ENCODE measurements at places on chromosomes 5 and 9.

DNA sequence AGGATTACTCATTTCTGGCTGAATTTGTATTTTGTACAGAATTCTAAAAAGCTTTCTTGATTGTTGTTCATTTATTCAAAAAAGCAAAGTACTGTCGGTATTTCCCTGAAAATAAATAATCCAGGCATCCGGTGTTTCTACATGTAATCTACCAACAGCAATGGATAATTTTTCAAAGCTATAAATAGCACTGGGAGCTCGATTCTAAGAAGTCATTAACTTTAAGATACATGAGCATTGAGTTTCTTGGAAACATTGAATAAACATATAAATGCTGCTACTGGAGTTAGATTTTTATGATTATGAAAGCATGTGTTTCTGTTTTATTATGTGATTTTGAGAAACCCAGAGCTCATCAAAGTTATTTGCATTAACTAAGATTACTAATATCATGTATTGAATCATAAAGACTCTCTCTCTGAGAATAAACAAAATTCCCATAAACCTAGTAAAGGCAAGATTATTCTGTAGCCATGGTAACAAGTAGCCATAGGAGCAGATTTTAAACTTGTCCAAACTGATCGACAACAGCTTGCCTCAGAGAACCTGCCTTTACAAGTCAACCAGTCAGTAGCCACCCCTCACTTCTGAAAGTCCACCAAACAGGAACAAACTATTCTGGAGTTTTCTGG is 197.0 kb downstream of the DRD1 start:
- H3K36me3 ChIP-seq: no peaks in the 10 kb centered on the region
- H3K4me1 ChIP-seq: no peaks in the 10 kb centered on the region
- H3K27ac ChIP-seq: no peak overlapping the region
- H3K4me3 ChIP-seq: no peak overlapping the region
- H3K27me3 ChIP-seq: peaks cover 34% of the 10 kb centered on the region
- no peak for DNase-seq

GRCh38 chr9:115495052-115495635 is 377.2 kb upstream of the TNC start:
- H3K27ac ChIP-seq: no peak overlapping the region
- peaks cover 2% of the 10 kb centered on the region for H3K27me3 ChIP-seq
- no peak overlapping the region for H3K4me3 ChIP-seq
- DNase-seq: no peak

DNA sequence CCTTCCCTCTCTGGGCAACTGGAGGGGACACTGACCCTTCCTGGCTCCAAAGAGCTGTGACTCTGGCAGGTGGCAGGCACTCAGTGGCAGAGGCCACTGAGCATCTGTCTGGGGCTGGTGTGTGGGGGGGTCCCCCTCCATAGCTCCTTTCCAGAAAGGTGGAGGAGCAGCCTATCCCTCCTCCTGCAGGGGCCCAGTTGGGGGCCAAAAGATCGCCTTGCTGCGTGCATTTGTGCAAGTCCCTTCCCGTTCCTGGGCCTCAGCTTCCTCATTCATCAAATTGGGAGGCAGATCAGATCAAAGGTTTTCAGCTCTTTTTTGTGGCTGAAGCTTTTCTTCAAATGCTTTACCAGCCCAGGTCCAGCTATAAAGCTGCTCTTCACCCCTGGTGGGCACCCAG is 77.7 kb downstream of the NTNG2 start:
- peaks cover 62% of the 10 kb centered on the region for H3K27me3 ChIP-seq
- no peaks in the 10 kb centered on the region for H3K36me3 ChIP-seq
- DNase-seq: no peak
- no peak overlapping the region for H3K4me3 ChIP-seq
- no peak overlapping the region for H3K27ac ChIP-seq

GRCh38 chr9:129181246-129181645 is 3.2 kb upstream of the IER5L start:
- DNase-seq: no peak
- peaks cover 4% of the 10 kb centered on the region for H3K27me3 ChIP-seq
- no peak overlapping the region for H3K27ac ChIP-seq
- no peak overlapping the region for H3K4me3 ChIP-seq
- H3K4me1 ChIP-seq: peaks cover 56% of the 10 kb centered on the region

GRCh38 chr9:83588256-83588655 is 34.7 kb upstream of the IDNK start:
- H3K36me3 ChIP-seq: peaks cover under 1% of the 10 kb centered on the region
- no peaks in the 10 kb centered on the region for H3K4me1 ChIP-seq
- no peaks in the 10 kb centered on the region for H3K27me3 ChIP-seq

DNA sequence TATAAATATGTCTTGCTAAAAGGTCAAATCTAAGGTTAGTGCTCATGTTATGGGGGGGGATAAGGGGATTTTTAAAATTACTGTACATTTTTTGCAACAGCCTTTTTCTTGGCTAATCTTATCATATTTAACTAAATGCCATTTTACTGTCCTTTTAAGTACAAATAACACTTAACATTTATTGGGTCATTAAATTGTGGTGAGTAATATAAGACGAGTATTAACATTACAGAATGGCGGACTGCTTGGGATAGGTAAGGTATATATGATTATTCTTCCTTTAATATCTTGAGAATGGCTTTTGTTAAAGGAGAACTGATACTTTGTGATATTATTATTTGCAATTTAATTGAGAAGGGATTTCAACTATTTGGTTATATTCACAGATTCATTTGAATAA is 33.2 kb downstream of the GPR151 start:
- H3K27me3 ChIP-seq: no peaks in the 10 kb centered on the region
- no peak for DNase-seq
- H3K27ac ChIP-seq: no peak overlapping the region
- no peaks in the 10 kb centered on the region for H3K4me1 ChIP-seq

DNA sequence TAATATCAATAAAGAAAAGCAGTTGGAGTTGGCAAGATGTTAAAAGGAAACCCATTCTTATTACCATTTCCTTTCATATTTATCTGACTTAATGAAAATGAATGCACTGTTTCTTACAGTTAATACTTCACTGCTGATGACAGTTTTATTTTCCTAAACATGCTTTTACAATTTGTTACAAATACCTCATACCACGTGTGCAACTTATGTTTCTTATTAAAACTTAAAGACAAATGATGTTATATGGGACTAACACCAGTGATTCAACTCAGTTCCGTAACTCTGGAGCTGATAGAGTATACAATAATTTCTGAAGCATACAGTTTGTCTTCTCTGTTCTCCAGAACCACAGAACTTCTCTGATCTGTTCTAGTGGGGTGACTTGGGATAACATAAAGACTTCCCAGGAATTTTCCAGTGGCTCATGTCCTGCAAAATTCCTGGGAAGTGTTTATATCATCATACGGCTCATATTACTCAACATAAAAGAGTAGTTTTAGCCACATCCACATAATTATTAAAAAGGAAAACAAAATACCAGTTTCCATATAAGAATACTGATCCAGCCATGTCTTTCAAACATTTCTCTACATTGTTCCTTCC is 1259.0 kb upstream of the C9orf72 start:
- no peak overlapping the region for H3K4me3 ChIP-seq
- H3K27me3 ChIP-seq: no peaks in the 10 kb centered on the region
- peaks cover 4% of the 10 kb centered on the region for H3K4me1 ChIP-seq
- no peak for DNase-seq

- H3K27me3 ChIP-seq: peaks cover 20% of the 10 kb centered on the region
- H3K27ac ChIP-seq: no peak overlapping the region
- DNase-seq: no peak
- peaks cover 8% of the 10 kb centered on the region for H3K4me1 ChIP-seq
- no peak overlapping the region for H3K4me3 ChIP-seq
- peaks cover 17% of the 10 kb centered on the region for H3K36me3 ChIP-seq
Observed at GRCh38 chr9:34370970-34371880, 5.5 kb downstream of the MYORG start.

- peaks cover 54% of the 10 kb centered on the region for H3K27me3 ChIP-seq
- no peak for DNase-seq
- H3K27ac ChIP-seq: no peak overlapping the region
- no peak overlapping the region for H3K4me3 ChIP-seq
- no peaks in the 10 kb centered on the region for H3K4me1 ChIP-seq
- H3K36me3 ChIP-seq: no peaks in the 10 kb centered on the region
Observed at GRCh38 chr5:154466147-154466546, 11.9 kb downstream of the HAND1 start.

DNA sequence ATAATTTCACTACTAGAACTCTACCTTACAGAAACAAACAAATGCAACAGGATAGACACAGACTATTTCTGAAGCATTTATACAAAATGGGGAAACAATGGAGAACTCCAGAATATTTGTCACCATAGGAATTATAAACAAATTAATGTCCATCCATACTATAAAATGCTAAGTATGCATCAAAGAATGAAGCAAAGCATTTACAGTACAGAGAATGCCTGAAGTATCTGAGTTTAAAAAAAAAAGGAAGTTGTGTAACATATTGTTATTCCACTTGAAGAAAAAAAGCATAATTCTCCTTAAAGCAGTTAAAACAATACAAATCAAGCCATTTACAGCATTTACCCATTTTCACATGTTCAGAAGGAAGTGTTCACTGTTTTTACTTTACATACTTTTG is 53.0 kb downstream of the DROSHA start:
- H3K4me1 ChIP-seq: no peaks in the 10 kb centered on the region
- peaks cover 11% of the 10 kb centered on the region for H3K36me3 ChIP-seq
- H3K27me3 ChIP-seq: no peaks in the 10 kb centered on the region
- no peak for DNase-seq

- peaks cover 15% of the 10 kb centered on the region for H3K4me1 ChIP-seq
- H3K27ac ChIP-seq: no peak overlapping the region
- no peaks in the 10 kb centered on the region for H3K36me3 ChIP-seq
- H3K27me3 ChIP-seq: peaks cover 2% of the 10 kb centered on the region
Observed at GRCh38 chr9:36164989-36165388, 4.2 kb upstream of the CCIN start.

DNA sequence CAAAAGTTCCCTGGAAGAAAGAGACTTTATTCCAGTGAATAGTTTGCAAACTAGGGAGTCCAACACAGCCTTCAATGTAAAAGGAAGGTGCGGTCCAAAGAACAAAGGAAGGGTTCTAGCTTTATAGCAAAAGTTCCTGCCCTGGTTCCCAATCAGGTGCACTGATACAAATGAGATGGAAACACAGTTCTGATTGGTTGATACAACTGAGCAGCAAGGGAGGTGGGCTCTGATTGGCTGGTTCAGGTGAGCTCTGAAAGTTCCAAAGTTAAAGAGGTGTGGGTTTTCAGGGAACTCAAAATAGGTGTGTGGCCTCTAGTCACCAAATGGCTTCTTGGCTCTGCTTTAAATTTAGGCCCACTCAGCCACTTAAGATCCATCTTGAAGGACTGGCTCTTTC is 43.1 kb downstream of the P4HA2 start:
- no peaks in the 10 kb centered on the region for H3K27me3 ChIP-seq
- peaks cover 22% of the 10 kb centered on the region for H3K4me1 ChIP-seq
- no peak overlapping the region for H3K27ac ChIP-seq
- H3K36me3 ChIP-seq: no peaks in the 10 kb centered on the region

- no peaks in the 10 kb centered on the region for H3K36me3 ChIP-seq
- H3K27ac ChIP-seq: no peak overlapping the region
- H3K4me1 ChIP-seq: peaks cover 41% of the 10 kb centered on the region
- H3K27me3 ChIP-seq: peaks cover 7% of the 10 kb centered on the region
- H3K4me3 ChIP-seq: peak overlapping the region; percentile 84
- peak; percentile 94 for DNase-seq
Observed at GRCh38 chr5:140157032-140157781, 17.8 kb upstream of the CYSTM1 start.

DNA sequence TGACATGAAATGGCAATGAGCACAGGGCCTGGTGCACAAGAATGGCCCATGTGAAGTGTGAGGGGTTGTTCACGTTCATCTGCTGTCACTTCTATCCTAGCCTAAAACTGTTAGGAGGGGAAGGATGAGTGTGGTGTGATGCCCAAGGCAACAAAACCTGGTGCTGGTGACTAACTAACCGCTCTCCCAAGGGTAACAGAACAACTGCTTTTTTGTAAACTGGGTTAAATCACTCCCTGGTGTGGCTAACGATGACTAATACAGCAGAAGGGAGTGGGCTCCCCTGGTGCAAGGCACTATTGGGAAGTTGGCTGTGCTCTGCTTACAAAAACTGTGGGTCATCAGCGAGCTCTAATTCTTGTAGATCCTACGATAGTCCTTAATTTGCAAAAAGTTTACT is 103.2 kb upstream of the VCAN start:
- DNase-seq: no peak
- no peaks in the 10 kb centered on the region for H3K27me3 ChIP-seq
- no peaks in the 10 kb centered on the region for H3K36me3 ChIP-seq
- no peak overlapping the region for H3K27ac ChIP-seq

GRCh38 chr9:71589612-71590011 is 178.7 kb downstream of the CEMIP2 start:
- no peak overlapping the region for H3K27ac ChIP-seq
- H3K27me3 ChIP-seq: no peaks in the 10 kb centered on the region
- DNase-seq: no peak
- no peak overlapping the region for H3K4me3 ChIP-seq

GRCh38 chr9:131603199-131603598 is 57.9 kb downstream of the PRRT1B start:
- no peak overlapping the region for H3K27ac ChIP-seq
- no peak overlapping the region for H3K4me3 ChIP-seq
- peaks cover 3% of the 10 kb centered on the region for H3K4me1 ChIP-seq
- no peak for DNase-seq

- H3K27me3 ChIP-seq: no peaks in the 10 kb centered on the region
- peaks cover 33% of the 10 kb centered on the region for H3K4me1 ChIP-seq
- peak overlapping the region; percentile 91 for H3K4me3 ChIP-seq
- H3K36me3 ChIP-seq: peaks cover 4% of the 10 kb centered on the region
Observed at GRCh38 chr9:35811381-35812024, 559 bp downstream of the SPAG8 start.

DNA sequence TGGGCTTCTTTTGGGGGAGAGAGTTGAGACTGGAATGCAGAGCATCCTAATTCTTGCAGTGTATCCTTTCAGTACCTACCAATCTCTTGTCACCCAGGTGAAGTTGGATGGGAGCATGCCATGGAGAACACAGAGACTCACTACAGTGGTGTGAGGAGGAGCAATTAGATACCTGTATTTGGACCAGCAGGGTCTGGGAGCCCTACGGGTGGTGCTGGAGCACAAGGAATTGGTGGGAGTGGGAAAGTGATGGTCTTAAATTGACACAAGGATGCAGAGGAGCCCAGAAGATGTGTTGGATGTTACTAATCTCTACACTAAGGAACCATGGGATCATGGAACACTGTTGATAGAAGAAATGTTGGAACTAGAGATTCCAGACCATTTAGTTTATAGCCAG is 212.7 kb downstream of the CHSY3 start:
- peaks cover 5% of the 10 kb centered on the region for H3K4me1 ChIP-seq
- peak overlapping the region; percentile 70 for H3K27ac ChIP-seq
- H3K27me3 ChIP-seq: no peaks in the 10 kb centered on the region
- no peak overlapping the region for H3K4me3 ChIP-seq
- no peaks in the 10 kb centered on the region for H3K36me3 ChIP-seq

DNA sequence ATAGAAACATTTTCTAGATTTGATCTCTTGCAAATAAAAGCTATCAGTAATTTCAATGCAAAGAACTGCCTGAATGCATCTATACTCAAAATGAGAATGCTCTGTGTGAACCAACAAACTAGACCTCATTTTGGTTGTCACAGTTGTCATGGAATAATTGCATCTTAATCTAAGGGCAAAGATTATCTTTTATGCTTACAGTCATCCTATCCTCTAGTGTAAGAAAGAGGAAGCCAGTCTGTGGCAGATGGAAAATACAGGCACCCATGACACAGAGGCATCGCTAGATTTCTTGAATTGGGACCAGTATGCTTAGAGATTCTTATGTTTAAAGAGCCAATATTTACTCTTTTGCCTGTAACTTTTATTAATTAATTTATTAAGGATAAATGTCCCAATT is 95.0 kb downstream of the MACIR start:
- H3K27me3 ChIP-seq: no peaks in the 10 kb centered on the region
- peaks cover 15% of the 10 kb centered on the region for H3K4me1 ChIP-seq
- H3K27ac ChIP-seq: no peak overlapping the region
- no peak for DNase-seq
- H3K36me3 ChIP-seq: no peaks in the 10 kb centered on the region

GRCh38 chr5:170249355-170249754 is 16.6 kb downstream of the C5orf58 start:
- peaks cover 15% of the 10 kb centered on the region for H3K4me1 ChIP-seq
- peaks cover 6% of the 10 kb centered on the region for H3K27me3 ChIP-seq
- no peak overlapping the region for H3K4me3 ChIP-seq
- no peak for DNase-seq
- H3K27ac ChIP-seq: no peak overlapping the region
